ENCODE measurements at places on chromosomes 13 and 19. TPM values are rescaled to one million over a fixed set of nuclear protein-coding genes. Genes with fewer than 3 reads are reported as not detected.

ANKRD10 gene
- total RNA-seq = 112 TPM

SULT2A1 gene
- total RNA-seq = not detected

PSG3 gene
- total RNA-seq = not detected

NLRP11 gene
- total RNA-seq = not detected

VAV1 gene
- not detected for total RNA-seq

DNAAF3 gene
- total RNA-seq = 2.2 TPM

DDX49 gene
- 47.0 TPM for total RNA-seq

RPS19 gene
- total RNA-seq = 1,797 TPM

DNA sequence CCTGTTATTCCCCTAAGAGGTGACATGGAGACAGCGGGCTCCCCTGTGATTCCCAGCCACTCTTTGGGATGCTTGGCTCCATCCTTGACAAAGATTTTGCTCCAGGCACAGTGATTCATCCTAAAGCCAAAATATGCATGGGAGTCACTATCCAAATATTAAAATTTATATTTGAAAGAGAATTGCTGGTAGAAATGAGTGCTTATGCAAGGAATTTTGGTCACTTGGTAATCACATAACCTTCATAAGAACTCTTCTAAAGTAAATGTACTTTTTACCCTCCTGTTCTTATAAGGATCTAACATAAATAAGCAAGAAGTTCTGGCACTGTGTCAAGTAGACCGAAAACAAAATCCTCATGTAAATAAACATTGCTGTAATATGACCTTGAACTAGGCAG, 385.8 kb downstream of the ITGBL1 start:
- no peak for DNase-seq

- DNase-seq = no peak
Observed at GRCh38 chr19:11458236-11458900, 22.5 kb downstream of the ELAVL3 start.

DNA sequence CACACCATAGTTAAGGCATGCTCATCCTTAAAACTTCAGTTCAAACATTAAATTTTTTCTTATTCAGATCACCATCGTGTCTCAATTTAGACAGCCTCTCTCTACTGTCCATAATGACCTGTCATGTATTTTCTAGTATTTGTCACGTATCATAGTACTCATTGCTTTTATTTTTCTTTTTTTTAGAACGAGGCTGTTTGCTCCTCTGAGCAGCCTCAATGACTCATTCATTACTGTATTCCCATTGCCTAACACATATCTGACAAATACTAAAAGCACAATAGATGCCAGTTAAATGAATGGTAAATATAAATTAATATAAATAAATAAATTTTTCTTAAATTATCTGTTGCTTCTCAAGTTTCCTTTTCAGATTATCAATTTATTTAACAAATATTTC, 245.5 kb downstream of the TUBA3C start:
- no peak for DNase-seq

DNA sequence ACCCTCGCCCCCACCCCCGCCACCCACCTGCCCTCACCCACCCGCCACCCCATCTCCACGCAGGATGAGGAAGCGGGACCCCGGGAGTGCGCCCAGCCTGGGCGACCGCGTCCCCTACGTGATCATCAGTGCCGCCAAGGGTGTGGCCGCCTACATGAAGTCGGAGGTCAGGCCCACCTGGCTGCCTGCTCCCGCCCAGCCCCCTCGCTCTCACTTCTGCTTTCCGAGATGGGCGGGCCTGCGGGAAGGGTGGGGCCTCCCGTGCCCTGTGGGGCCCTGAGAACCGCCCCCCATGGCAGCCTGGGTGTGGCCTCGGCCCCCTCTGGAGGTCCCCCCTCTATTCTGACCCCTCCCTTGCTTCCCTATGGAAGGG, 3.1 kb upstream of the SPIB start:
- DNase-seq = no peak

DNA sequence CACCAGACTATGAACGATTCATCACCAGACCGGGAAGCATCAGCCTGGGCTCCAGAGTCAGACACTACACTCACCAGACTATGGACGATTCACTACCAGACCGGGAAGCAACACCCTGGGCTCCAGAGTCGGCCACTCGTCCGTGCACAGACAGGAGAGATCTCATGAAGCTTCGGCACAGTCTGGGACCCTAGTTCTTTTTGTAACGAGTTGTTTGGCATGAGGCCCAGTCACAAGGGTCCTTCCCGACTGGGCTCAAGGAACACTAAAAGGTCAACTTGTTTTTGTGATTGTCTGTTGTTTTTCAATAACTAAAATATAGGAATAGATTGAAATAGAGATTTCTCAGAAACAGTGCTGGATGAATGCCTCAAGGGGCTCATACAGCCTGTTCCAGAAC, 1141.6 kb upstream of the MIR17HG start:
- DNase-seq = no peak

GRCh38 chr19:41428481-41428859, 1.3 kb upstream of the B3GNT8 start:
- no peak for DNase-seq

DNA sequence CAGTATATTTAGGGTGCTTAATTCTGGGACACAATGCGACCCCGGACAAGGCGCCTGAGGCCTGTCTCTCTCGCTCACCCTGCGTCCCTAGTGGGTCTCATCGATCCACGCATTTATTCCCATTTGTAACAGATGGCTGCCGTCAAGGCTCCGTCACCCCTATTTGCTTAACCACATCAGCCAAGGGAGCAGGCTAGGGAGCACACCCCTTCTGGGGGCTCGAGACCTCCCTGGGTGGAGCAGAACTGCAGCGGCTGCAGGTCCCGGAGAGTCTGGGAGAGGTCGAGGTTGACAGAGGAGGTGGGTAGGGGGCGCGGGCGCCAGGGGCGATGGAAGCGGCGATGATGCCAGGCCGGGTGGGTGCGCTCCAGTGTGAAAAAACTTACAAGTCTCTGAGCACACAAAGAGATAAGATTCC, 507 bp downstream of the ALG5 start:
- DNase-seq = no peak

GRCh38 chr13:28753208-28753892, 34.6 kb upstream of the SLC46A3 start:
- no peak for DNase-seq

DNA sequence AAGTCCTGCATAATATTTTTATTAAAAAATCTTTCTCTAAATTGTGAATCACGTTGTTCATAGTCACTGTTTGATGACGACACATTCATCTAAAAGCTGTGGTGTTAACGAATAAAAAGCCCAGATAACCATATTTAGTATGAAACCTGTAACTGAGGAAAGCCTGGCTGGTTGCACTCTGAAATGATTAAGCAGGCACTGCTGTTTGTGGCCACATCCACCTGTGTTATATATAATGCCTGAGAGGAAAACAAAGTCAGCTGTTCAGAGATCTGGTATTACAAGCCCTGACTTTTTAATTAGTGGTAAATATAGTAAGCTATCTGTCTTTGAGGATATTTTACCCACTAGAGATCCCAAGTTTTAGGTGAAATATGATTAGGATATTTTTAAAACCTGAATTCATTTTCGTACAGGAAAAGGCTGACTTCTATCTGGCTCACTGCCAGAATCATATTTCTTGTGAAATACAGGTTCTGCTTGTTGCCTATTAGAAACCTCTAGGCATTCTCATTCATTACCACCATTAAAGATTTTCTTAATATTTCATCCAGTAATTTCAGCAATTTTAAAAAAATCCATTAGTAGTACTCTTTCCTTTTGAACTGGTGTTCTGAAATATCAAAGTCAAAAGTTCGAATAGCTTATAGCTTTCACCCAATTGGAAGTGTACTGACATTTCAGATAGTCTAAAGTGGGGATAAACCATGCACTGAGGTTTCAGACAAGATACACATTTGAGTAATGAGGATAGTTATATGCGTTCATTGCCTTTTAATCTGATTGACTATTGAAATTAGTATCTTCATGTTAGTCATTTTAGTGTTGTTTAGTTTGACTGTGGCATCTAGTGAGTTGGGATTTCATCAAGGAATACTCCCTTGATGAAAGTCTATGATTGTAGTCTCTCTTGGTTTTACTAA, 79.7 kb downstream of the LMO7 start:
- no peak for DNase-seq

DNA sequence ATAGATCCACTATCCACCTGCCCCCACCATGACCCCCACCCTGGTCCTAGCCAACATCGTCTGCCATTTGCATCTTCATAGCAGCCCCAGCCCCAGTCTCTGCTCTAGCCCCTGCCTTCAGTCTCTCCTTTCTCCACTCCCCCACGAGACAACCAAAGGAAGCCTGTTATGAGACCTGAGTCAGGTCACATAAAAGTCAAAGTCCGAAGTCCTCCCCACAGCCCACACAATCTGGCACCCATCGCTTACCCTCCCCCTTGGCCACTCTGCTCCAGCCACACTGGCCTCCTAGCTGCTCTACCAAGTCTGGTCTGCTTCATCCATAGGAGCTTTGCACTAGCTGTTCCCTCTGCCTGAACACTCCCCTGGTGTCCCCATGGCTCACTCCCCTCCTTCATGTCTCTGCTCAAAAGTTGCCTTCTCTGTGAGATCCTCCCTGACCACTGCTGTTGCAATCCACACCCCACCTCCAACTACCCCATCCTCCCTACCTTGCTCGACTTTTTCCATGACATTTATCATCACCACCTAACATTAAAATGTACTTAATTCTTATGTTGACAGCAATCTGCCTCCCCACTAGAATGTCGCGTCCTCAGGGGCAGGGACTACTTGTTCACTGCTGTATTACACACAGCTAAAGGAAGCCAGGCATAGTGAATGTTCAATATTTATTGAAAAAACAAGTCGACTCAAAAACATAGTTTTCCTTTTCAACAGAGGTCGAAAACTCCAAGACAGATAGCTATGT, 1.2 kb upstream of the PLEKHG2 start:
- no peak for DNase-seq

DNA sequence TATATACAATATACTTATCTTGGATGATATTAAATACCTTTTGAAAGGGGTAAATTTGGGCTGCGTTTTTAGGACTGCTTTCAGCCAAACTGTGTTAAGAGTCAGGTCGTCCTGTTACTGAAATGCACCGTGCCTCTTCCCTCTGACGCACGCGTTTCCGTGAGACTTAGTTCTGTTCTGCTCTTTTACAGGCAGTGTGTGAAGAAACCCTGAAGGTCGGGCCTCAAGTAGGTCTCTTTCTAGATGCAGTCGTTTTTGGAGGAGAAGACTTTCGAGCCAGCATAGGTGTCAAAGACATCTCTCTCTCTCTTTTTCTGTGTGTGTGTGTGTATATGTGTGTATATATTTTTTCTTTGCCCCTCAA, 107.0 kb downstream of the ZIC5 start:
- no peak for DNase-seq

DNA sequence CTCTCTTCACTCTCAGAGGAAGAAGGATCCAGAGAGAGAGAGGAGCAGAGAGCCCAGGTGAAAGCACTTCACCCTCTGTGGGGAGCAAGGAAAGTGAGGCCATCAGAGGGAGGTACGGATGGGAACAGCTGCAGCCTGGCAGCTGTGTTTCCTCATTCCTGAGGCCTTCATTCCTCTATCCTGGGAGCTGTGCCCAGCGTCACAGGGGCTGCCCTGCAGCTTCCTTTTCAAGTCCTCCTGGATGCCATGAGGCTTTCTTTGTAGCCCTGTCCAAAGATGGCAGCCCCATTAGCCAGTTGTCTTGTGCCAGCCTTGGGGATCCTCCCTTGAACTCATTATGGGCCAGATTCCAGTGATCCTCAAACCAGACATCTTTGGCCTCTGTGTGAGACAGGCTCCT, 76.8 kb upstream of the PCDH8 start:
- no peak for DNase-seq

DNA sequence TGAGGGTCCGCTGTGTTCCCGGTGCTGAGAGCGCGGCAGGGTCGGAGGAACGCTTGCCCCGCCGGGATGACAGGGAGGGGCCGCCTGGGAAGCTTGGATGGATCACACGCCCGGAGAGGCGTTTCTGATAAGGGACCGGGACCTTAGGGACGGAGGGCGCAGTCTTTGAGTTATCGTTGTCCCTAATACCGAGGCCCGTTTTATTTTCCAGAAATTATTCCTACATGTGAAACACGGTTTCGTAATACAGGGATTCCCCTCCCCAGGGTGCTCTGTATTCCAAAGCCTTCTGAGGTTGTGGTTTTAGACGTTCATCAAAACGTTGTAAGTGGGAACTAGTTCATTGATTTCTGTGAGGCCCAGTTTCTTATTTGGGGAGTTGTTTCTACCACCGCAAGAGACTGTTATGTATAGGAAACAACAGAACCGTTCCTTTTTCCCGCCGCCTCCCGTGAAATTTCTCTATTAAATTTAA, 752 bp downstream of the PDCD5 start:
- no peak for DNase-seq

DNA sequence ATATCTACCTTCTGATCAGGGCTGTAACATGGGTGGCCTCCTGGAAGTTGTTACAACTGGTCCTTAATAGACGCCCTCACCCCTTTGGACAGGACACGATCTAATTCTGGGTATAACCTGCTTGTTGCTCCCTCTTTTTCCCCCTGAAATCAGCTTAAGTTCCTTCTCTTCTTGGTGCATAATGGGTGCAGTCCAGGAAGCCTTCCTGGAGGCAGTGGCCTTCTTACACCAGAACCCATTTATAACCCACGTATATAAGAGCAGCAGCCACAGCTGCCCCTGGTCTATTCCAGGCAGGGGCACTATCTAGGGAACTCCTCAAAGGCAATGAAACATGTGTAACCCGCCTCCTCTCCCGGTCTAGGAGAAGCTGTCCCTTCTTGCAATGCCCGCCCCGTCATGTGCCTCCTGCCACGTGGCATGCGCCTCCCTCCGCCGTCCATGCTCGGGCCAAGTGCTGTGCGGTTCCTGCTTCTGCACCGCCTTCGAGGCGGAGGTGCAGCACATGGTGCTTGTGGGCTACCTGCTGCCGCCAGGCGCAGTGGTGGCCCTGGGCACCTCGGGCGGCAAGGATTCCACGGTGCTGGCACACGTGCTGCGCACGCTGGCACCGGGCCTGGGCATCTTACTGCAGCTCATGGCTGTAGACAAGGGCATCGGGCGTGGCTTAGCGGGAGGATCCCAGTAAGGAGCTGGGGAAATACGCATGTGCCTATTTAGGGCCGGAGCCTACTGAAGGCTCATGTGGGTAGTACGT, 27.3 kb downstream of the ZNF175 start:
- no peak for DNase-seq

DNA sequence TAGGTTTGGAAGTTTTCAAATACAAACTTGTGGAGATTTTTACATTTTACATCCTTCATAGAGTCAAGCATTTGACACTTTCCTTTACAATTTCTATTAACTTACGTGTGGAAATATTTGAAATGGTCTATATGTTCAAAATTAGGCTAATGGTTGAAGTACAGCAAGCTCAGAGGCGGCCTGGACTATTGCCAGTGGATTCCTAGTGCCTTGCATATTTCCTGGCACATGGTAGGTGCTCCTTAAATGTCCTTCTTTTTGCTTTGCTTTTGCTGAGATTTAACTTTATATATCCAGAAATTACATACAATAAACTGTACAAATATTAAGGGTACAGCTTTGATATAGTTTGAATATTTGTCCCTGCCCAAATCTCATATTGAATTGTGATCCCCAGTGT, 93.9 kb downstream of the UBL3 start:
- DNase-seq = no peak

DNA sequence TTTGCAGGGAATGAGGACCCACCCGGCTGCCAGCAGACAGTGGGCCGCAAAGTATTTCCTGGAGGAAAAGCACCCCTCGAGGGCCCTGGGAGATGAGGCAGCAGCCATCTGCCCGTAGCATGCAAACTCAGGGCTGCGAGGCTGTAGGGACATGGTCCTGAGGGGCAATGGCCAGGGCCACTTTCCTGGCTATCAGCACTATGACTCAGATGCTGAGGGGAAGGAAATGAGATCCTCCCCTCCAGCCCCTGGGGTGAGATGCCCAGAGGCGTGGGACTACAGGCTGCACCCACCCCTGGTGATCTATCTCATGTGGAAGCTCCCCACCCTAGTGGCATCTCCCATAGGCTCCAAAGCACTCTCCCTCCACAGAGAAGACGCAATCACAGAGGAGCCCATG, 80.1 kb downstream of the SLC7A1 start:
- DNase-seq = no peak

Measured in chondrocyte (in vitro differentiated cells).